Caki2 (cell line): ENCODE measurements at places on chromosomes 2 and 18.

DNA sequence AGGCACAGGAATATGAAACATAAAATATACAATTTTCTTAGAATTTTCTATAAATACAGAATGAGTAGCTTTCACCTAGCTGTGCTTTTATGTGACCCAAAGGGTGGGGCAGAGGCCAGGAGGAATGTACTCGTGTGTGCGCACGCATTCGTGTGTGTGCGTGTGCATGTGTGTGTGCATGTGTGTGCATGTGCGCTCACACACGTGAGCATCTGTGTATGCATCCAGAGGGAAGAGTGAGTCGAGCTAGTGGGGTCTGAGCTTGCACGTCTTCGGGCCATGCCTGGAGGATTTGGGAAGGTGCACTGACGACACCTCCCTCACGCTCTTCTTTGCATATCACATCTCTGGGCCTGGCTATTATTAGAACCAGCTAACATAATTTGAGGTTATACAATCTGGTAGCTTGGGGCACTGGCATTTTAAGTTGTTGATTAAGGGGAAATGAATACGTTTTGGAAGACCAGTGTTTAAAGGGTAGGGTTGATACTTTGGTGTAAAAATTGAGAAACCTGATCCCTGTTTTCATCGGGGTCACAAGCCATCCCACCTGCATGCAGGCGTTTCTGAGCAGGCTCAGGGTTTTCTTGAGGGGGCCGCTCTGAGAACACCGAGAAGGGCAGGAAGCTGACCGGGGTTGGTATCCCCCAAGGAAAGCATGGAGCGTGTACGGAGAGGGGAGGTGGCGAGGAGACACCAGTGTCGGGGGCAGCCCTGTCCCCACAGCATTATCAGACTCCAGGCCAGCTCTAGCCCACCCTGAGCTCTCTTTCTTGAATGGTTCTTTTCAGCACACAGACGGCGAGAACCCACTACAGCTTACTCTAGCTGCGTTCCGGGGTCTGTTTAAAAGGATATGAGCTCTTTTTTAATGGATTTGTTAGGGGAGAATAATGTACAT, 85.3 kb downstream of the LRRFIP1 start:
- DNase-seq = no peak

DNA sequence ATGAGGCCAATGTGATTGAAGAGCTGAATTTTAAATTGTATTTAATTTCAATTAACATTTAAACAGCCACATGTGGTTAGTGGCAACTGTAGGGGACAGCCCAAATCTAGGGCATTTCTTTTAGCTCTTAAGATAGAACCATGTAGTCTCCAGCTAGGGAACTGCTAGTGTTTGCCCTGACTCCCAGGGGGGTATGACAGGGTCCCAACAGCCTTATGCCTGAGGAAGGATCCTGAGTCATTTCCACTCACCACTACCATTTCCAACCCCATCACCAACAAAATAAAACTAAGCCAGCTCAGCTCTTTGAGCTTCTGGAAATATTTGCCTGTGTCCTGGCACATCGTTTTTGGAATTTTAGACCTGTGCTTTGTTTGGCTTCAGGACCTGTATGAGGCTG, 13.7 kb upstream of the GMCL1 start:
- DNase-seq = no peak

GRCh38 chr2:110097506-110098220, 18.0 kb downstream of the MALL start:
- DNase-seq = no peak

DNA sequence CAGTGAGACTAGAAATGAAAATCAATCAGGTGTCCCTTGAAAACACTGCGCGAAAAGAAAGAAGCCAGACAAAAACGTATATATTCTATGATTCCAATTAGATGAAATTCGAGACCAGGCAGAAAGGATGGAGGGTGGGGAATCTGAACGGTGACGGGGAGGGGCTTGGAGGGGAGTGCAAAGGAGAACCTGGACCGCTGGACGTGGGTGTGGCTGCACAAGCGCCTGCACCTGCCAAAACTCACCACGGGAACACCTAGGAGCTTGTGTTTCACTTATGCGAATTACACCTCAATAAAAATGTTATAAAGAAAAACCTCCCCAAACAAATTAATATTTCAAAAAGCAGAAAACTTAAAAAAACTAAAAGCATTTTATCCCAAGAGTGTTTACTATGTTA, 21.9 kb downstream of the THAP4 start:
- no peak for DNase-seq

- no peak for DNase-seq
These were observed 15.5 kb upstream of the STON1 start for GRCh38 chr2:48514348-48515003.

DNA sequence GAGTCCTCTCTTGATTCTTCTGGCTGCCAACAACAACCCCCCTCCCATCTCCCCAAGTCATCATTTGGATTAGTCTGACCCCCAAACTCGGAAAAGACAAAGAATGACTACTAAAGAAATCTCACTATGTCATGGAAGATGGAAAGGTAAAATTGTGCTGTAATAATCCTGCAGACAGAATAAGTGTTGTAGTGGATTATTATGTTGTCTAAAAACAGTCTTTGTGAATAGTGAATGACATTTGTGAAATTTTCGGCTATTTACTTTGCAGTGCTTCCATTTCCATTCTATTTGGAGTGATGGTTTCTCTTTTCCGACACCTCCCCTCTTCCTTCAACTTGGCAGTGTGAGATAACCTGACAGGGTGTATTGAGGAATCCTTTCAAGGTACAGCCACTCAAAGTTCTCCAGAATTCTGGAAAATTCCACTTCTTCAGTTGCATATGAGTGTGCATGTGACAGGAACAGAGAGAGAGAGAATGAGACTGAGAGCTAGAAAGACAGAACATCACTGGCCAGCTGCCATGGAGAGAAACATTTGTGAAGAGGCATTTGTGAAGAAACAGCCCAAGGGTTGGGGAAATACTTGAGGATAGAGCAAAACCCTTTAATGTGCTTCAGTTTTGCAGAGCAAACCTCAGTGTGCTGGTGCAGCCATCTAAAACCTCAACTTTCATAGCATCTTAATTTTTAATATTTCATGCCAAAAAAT, 141.9 kb upstream of the DLX2 start:
- DNase-seq = no peak
